ENCODE measurements at places on chromosomes 12 and 14.

DNA sequence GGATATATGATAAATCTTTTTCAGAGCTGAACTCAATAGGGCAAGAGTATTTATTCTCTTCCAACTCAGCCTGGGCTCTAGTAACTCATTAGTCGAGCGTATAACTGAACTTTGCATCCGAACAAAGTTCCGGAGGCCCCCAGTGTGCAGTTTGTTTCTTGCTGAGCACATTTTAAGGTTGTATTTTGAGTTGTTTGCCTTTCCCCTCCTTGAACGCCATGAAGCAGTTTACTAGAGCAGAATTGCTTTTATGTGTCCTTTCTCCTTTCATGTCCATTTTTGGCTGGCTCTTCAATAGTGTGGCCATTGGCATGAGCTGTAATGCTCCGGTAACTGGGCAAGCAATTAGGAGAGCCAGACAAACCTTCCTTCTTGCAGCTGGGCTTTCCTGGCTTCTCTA is 105.3 kb downstream of the WIF1 start:
- no peak for DNase-seq

DNA sequence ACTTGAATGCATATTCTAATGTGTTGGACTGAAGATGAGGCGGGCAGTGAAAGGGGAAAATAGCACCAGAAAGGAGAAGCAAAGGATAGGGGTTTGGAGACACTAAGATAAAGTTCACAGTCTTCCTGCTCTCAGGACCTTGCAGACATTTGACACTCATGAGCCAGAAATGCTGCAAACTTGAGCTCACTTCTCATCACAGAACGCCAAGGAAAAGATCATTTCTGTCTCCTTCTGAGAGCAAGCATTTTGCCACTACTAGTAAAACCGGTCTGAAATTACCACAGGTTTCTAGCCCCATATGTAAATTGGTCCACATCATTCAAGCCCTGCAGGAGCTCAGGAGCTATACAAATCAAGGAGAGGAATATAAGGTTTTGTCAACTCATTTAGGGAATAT is 44.6 kb upstream of the ANO2 start:
- no peak for DNase-seq

- no peak for DNase-seq
These were observed 63.0 kb upstream of the DLK1 start for GRCh38 chr14:100663761-100664052.

GRCh38 chr12:47094804-47095203 is 15.0 kb upstream of the AMIGO2 start:
- no peak for DNase-seq

DNA sequence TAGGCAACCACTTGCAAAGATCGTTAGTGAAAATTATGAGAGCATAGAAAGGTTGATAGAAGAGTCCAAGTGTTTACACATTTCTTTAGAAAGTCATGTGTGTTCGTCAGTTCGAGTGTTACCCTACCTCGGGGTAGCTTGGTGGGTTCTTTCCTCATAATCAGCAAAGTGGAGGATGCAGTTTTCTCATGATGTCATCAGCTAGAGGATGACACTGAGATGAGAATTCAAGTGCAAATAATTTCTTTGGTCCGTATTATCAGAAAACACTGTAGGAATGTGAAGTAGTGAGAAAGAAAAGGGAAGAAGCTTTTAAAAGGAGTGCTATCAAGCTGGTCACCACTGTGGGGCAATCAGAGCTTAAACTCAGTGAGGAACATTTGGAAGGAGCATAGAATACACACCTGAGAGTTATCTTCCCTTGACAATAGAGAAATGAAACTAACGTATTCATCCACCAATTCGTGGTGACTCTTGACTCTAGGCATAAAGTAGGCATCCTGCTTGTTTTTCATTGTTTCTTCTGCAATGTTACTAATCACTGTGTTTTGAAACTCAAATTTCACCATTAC is 1340.9 kb upstream of the TMEM132C start:
- no peak for DNase-seq

DNA sequence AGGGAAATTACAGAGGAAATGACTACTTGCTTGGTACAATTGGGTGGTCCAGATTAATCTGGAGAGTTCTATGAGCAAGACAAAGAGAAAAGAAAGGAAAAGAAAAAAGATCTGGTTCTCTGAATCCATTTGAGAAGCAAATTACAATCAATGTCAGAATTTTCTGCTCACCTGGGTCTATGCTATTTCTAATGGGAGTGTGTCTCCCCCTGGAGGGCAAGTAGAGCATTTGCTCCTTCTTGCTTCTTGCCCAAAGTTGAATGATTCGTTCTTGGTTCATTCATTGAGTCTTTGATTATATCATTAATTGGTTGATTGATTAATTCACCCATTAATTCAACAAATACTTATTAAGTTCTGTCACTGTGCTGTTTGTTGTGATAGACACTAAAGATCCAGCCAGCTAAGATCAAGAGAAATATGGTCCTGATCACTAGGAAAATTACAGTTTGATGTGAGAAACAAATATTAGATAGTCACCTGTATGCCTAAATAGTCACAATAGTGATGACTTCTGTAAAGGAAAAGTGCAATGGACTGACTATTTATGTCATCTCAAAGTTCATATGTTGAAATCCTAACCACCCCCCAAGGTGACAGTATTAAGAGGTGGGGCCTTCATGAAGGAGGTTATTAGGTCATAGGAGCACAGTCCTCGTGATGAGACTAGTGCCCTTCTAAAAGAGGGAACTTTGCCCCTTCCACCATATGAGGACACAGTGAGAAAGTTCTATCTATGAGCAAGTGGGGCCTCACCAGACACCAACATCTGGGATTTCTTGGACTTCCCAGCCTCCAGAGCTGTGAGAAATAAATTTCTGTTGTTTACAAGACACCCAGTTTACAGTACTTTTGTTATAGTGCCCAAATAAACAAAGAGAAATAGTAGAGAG is 8.0 kb upstream of the ASB8 start:
- peak; percentile 63 for DNase-seq
